Epithelial cell of umbilical artery (primary cell): ENCODE measurements at places on chromosomes 16 and 17. TPM values are rescaled to one million over a fixed set of nuclear protein-coding genes. Genes with fewer than 3 reads are reported as not detected.

Gene MAPK7
- total RNA-seq, result 10.1 and 13.8 TPM in 2 replicates

Gene OTOA
- total RNA-seq, result 0.15 TPM in 1 of 2 replicates, not detected in the other

Gene KRTAP9-8
- not detected in 2 replicates for total RNA-seq

Gene SGCA
- not detected in 2 replicates for total RNA-seq

Gene CD300LB
- not detected in 2 replicates for total RNA-seq

Gene TEPSIN
- 10.1 and 14.0 TPM in 2 replicates for total RNA-seq

Gene NLRC3
- 2.9 and 10.4 TPM in 2 replicates for total RNA-seq

Gene KCNJ2
- 17.5 and 21.4 TPM in 2 replicates for total RNA-seq

Gene SRSF1
- 541 and 878 TPM in 2 replicates for total RNA-seq

Gene PLLP
- total RNA-seq, result 1.9 and 7.1 TPM in 2 replicates

Gene MYLK3
- total RNA-seq, result under 0.01 and 0.30 TPM in 2 replicates

Gene KRT9
- not detected in 2 replicates for total RNA-seq

Gene CACNG5
- total RNA-seq, result not detected in 2 replicates

Gene PIK3R6
- total RNA-seq, result not detected in 2 replicates
